Stimulated activated CD4-positive, alpha-beta T cell treated with anti-CD3 and anti-CD28 coated beads, Interleukin-12 subunit alpha, Interleukin-12 subunit beta, amount 100 ng/mL, for 48 hours (primary cell): ENCODE measurements at places on chromosomes 16 and 17.

DNA sequence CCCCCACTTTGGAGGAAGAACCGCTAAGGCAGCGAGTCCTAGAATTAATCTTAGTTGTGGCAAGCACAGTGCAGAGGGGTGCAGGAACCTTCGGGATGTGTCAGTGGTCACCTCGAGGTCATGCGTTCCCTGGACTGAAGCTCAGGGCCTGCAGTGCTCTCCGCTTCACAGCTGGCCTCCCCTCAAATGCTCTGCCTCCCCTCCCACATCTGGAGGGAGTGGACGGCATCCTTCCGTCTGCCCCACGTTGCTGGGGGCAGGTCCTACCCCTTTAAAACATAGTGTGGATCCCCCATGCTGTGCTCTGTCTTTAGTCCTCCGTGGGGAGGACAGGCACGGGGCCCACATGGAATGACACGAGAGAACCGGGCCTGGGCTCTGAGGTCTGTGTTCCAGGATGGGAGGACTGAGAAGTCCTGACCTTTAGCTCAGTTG is 99.5 kb upstream of the CDC42EP4 start:
- no peak for DNase-seq

GRCh38 chr16:27224741-27225300 is 21.5 kb downstream of the KDM8 start:
- no peak for DNase-seq

DNA sequence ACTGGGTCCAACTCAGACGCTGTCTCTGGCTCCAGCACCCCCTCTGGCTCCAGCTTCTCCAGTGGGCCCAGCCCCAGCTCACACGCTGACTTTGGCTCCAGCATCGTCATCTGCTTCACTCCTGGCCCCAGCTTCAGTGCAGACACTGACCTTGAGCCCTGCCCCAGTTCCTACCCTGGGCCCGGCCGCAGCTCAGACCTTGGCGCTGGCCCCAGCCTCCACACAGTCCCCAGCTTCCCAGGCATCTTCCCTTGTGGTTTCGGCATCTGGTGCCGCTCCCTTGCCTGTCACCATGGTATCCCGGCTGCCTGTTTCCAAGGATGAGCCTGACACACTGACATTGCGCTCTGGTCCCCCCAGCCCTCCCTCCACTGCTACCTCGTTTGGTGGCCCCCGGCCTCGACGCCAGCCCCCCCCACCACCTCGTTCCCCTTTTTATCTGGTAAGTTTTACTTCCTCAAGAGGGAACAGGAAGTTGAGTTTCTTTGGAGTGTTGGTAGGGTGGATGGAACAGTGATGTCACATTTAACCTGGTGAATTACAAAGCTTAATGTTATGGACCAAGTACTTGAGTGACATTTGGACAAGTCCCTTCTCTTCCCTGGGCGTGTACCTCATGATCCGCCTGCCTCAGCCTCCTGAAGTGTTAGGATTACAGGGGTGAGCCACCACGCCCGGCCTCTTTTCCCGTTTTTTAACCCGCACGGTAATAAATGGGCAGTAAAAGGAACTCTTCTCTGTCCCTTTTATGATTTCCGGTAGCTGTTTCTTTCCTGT is 23.4 kb upstream of the PHKG2 start:
- DNase-seq = no peak

- no peak for DNase-seq
Observed at GRCh38 chr16:57813466-57813865, 11.2 kb upstream of the KIFC3 start.

- no peak for DNase-seq
Observed at GRCh38 chr16:19613834-19614233, 58.3 kb downstream of the VPS35L start.

GRCh38 chr17:77471984-77472461 is 331.3 kb downstream of the SEC14L1 start:
- DNase-seq = no peak

- no peak for DNase-seq
Observed at GRCh38 chr16:85165781-85166180, 53.5 kb upstream of the CIBAR2 start.

GRCh38 chr17:81120695-81121621 is 44.3 kb upstream of the PVALEF start:
- no peak for DNase-seq

- no peak for DNase-seq
Observed at GRCh38 chr17:52297230-52298010, 138.9 kb upstream of the CA10 start.

DNA sequence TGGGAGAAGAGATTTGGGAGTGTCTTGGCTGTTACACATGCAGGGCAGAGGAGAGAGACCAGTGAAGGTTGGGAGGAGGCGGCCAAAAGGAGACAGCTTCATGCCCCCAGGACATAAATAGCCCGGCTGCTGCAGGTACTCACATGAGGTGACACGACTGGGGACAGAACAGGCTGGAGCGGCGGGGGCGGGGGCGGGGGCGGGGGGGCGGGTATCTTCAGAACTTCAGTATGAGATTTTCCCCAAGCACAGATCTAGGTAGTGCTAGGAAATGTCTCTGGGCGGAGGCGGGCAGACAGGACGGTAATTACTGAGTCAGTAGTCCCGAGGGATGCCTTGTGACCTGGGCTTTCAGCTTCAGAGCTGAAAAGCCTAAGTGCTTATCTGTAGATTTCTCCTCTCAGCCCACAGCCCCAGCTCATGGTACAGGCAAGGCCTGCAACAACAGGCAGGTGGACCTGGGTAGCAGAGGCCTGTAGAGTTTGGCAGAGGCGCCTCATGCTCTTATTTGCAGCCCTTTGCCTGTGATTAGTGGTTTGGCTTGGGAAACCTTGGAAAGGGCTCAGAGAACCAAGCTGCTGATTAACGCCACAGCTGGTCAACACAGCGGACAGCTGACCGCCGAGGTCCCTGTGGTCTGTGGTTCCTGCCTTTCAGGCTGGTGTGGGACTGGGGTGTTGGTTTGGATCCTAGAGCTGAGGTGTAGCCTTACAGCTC is 24.5 kb downstream of the UNK start:
- no peak for DNase-seq

- no peak for DNase-seq
Observed at GRCh38 chr17:37506678-37507077, 17.0 kb downstream of the DUSP14 start.

- no peak for DNase-seq
Observed at GRCh38 chr17:61219460-61219859, 180.2 kb upstream of the TBX2 start.

DNA sequence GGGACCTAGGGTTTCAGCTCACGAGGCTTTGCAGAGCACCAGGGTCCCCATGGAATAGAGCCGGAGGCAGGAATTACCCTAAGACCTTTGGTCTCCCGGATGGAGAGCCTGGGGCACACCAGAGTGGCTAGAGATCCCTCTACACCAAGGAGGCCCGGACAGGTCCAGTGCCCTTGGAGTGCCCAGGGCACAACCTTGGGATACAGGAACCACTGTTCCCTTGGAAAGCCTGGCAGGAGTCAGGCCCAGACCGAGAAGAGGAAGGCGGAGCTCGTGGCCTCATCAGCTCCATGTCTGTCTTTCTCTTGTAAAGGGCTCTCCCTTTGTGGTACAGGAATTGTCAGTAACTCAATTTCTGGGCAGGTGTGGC is 3.8 kb upstream of the DBNDD1 start:
- DNase-seq = no peak

DNA sequence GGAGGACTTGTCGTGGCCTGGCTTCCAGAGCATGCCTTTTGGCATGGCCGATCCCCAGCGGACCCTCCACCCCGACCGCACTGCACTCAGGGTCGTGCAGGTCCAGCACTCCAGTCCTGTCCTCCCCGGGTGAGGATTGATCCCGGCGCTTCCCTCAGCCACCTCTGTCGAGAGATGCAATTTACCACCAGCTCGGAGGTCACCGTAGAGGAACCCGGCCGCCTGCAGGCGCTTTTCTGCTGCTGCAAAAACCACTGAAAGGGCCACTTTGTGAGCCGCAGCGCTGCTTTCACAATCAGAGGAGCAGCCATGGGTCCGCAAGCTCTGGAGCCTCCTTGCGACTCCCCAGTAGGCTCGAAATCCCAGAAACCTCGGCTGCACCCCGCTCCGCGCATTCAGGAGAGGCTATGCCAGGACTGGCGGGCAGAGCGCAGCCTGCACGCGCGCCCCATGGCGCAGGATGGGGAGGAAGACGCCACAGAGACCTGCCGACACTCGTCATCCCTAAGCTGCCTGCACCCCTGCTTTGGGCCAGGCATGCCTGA is 134.2 kb downstream of the HS3ST2 start:
- no peak for DNase-seq

GRCh38 chr16:3029491-3030221 is 5.8 kb downstream of the THOC6 start:
- DNase-seq = no peak

DNA sequence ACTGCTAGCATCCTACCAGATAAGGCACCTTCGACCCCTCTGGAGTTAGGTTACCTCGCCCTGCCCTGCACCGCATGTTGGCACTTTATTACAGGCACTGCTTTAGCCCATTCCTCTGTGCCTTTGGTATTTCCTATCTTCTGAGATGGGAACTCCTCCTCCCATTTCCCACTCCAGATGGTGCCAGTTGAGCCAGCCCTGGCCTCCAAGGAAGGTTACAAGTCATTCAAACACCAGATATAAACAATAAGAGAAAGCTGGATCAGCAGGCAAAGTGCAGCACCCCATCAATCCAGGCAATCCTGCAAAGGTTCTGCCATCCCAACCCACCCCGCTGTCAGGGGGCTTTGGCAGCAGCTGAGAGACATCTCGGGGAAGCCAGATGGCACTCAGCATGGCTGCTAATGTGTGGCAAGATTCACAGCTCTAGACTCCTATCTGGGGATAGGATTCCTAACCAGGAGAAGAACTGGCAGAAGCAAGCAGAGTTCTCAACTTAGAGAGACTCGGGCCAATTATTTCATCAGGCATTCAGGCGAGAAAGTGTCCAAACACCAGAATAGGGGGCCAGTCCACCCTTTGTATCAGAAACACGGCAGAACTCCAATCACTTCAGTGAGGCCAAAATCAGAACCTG is 113.0 kb downstream of the COPRS start:
- no peak for DNase-seq

DNA sequence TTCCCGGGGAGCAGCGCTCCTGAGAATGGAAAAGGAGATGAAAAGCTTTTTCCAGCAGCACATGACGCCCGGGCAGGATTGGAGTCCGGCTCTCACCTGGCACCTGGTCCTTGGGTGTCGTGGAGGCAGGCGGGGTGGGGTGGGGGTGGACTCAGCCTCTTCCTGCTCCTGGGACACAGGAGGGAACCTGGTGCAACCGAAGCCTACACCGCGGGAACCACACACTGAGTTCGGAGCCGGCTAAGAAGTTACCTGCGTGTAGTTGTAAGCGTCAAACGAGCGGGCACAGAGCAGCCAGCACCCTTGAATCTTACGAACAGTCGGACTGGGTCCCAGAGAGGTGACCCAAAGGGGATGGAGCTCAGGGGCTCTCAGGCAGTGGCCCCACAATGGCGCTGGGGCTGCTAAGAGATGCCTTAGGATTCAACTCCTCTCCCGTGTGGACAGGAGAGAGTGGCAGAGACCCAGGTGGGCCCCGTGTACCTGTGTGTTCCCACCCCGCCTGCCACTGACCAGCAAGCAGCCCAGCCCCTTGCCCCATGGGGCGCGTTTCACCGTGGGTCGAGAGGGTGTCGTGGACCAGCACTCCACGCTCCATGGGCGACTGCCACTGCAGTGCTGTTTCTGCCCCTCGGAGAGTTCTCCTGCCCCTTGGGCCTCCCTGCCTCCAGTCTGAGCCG is 105.8 kb upstream of the METRNL start:
- DNase-seq = no peak

GRCh38 chr17:67124450-67125148 is 80.2 kb downstream of the CACNG1 start:
- no peak for DNase-seq

- no peak for DNase-seq
Observed at GRCh38 chr17:73358668-73359067, 46.9 kb upstream of the CDC42EP4 start.

DNA sequence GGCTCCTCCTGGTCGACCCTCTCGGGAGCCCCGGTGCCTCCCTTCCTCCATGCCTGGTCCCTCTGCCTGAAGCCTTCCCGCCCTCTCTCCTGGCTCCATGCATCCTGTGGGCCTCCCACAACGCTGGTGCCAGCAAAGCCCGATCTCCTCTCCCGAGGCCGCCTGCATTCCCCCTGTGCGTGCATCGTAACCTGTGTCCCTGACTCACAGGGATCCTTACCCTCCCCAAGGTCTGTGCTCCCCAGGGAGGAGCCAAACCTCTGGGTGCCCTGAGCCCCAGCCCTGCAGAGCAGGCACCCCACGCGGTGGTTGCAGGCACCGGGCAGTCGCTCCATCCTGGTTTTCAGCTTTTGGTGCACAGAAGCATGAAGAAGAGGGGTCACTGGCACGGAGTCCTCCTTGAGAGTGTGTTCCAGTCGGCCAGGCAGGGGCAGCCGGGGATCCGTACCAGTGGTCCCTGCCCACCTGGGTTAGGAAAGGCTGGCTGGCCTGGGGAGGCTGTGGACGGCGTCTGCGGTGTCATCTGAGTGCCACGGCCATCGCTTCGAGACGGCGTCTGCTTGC is 1.8 kb upstream of the ENPP7 start:
- DNase-seq = no peak

DNA sequence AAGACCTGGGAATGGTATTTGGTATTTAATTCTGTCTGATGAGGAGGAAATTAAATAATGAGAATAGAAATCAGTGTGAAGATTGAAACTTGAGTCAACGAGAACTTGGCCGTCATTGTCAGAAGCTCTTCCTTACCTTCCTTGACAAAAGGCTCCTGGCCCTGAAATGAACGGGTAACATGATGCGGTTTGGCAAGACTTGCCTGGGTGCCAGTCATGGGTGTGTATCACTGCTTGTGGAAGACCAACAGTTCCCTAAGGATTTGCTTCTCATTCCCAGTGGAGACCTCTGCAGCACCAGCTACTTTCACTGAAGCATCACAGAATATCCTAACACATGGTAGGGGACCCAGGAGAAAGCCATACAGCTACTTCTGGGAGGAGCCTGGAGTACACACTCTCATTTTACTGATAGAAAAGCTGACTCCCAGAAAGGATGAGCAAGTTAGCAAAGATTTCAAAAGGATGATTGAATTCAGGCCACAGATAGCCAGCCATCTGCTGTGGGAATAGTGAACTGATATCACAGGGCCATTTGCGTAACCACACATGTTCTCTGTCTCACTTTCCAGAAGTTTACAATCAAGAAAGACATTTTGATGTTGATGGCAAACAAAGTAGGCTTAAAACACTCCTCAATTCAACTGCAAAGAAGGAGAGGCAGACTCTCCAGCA is 258.1 kb upstream of the SALL1 start:
- DNase-seq = no peak

DNA sequence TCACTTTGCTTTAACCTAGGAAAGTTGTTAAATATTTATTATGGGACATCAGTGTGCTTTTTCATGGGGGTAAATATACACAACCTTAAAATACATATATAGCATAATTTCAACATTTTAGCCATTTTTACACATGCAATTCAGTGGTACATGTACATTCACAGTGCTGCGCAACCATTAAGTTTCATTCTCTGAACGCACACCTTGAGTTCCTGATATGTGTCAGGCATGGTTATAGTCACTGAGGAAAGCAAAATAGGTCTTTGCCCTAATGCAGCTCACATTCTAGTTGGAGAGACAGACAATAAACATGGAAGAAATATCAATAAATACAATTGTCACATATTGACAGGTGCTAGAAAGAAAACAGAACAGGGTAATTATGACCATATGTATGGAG is 12.8 kb upstream of the CNEP1R1 start:
- DNase-seq = no peak

- no peak for DNase-seq
Observed at GRCh38 chr17:3035968-3036280, 27.5 kb downstream of the OR1D5 start.
